NCI-H1436 treated with DMSO at 0.1 percent for 48 hours (cell line): ENCODE measurements at places on chromosomes 13 and 19.

DNA sequence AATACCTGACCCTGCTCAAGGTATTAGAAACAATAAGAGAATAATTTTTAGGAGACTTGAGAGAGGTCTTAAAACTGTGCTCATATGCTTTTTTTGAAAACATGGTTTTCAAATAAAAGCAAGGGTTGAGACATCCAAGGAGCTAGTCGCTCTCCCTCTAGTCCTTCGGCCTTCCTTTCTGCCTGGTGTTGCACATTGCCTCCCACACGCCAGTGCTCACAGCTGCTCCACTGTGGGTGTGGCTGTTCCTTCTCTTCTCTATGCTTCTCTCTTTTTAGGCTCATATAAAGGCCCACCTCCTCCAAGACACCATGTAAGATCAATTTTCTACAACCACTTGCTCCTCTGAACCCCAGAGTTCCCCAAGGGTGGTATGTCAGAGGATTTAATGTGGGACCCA lies 352.6 kb downstream of the ENOX1 start:
- no peak for DNase-seq

- DNase-seq = no peak
These were observed 103.9 kb downstream of the DNAJC15 start for GRCh38 chr13:43127103-43127798.

- no peak for DNase-seq
These were observed 192.6 kb downstream of the COL4A1 start for GRCh38 chr13:110114316-110114715.

DNA sequence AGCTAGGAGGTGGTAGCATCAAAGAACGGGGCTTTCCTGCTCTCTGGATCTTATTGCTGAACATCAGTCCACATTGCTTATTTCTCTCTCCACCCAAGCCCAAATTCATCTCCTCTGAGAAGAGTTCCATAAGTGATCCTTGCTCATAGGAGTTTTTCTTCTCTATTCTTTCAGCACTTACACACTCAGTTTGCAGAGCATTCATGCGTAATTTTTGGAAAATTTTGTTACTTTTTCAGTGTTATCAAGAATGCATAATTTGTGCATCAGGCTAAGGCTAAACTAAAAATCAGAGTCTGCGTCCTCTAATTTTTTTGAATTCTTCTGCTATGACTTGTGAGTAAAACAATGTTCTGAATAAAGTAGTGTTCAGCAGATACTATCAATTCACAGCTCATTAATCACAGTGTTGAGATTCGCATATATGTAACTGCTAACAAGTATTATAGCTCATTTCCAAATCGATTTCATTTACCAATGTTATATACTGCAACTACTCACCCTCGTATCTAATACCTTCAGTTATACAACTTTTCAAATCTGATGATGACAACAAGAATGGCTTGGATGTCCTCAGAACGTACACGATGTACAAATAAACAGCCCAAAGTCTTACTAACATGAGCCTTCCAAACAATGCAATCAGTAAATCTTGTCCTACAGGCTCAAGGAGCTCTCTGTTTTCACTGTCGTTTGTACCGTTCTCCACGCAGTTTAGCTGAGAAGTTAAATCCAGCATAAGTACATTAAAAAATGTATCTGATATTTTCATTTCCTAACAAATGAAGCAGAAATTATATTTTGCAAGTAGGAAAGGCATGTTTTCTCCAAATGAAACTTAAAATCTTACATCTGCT lies 36.4 kb upstream of the STARD13 start:
- DNase-seq = no peak

DNA sequence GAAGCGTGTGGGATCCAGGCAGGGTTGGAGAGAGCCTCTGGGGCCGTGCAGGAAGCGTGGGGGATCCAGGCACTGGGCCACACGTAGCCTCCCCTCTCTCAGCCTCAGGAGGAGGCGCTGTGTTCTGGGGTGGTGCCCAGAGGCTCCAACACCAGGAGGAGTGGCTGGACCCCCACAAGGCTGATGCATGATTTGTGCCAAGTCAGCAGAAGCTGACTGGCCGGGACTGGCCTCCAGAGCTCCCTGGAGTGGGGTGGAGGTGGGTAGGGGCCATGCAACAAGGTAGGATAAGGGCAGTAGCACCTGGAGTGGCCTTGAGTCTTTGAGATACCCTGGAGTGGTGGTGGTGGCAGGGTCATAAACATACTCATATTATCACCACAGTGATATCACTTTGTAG lies 75.3 kb downstream of the ERICH6B start:
- DNase-seq = no peak

DNA sequence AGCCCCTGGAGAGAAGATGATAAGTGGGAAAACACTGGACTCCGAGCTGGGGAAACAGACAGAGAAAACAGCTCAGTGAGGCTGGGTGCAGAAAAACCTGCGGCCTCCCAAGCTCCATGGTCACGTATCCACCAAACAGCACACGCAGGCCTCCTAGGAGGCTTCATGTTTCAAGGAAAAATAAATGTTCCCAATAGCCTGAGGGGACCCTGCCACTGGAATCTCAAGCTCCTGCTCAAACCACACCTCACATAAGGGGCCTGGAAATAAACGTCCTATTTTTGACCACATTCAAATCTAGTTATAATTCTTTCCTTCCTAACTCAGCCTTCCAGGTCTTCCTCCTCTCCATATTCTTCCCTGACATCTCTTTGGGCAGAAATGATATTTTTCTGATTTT lies 225.7 kb downstream of the ABCC4 start:
- DNase-seq = no peak

GRCh38 chr13:83377491-83377890 lies 504.8 kb downstream of the SLITRK1 start:
- no peak for DNase-seq

GRCh38 chr19:18388100-18388959 lies 2.4 kb downstream of the GDF15 start:
- no peak for DNase-seq

DNA sequence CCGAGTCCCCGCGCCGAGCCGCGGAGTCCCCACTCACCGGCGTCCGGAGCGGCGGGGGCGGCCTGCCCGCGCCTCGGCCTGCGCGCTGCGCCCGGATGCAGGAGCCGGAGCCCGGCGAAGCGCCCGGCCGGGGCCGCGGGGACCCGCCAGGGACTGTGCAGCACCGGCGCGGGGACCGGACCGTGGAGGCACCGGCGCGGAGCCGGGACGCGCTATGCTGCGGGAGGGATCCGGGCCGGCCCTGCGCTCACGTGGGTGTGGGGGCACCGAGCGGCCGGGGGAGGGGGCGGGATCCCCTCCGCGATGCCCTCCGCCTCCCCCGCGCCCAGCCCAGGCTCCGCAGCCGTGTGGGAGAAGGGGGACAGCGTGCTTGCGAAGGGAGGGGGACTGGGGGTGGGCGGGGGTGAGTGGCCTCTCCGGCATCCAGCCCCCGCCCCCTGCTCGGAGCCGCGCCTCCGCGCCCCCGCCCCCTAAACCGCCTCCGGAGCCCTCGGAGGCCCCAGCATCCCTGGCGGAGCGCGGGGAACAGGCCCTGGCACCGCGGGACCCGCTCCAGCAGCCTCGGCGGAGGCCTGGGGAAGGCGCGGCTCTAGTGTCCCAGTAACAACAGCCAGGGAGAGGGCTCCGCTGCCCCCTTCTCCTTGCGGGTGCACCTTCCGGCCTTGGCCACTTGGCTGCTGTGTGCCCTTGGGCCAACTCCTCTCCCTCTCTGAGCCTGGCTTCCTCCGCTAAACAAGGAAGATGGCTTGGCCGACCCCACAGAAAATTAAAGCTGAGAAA lies at the start of gene SLC1A6:
SLC1A6 (minus strand) TSS at position 389 of the 780 bp plus-strand sequence. CDS start 6,954 bp downstream, outside the sequence.
- no peak for DNase-seq

DNA sequence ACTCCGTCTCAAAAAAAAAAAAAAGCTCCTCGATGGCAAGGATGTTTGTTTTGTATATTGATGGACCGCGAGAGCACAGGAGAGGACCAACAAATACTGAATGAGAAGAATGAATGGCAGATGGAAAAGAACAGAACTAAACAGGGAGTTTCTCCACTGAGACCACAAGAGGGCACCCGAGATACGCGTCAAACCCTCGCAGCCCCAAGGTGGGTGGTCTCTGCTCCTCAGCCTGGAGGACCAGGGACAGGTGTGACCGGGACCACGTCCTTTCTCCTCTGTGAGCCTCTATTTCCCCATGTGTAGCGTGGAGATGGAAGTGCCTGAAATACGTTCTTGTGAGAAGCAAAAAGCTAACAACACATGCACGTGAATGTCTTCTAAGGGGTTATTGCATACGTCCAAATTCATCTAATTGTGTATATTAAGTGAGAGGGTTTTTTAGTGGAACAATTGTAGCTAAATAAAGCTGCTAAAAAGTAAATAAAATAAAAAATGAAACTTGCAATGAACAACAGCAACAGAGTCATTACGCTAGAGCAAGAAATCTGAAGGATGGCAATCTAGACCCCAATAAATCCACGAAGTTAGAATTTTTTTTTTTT lies 8.3 kb upstream of the CDC42EP5 start:
- DNase-seq = no peak

- no peak for DNase-seq
These were observed 36.3 kb upstream of the ZNF724 start for GRCh38 chr19:23286477-23286876.

GRCh38 chr13:30037306-30037705 lies 186.9 kb upstream of the UBL3 start:
- DNase-seq = no peak

- no peak for DNase-seq
These were observed 2.8 kb downstream of the ARID3A start for GRCh38 chr19:928471-929202.

- no peak for DNase-seq
These were observed 609.5 kb downstream of the UQCRFS1 start for GRCh38 chr19:28603453-28603852.

GRCh38 chr13:51625555-51626345 lies 41.5 kb downstream of the WDFY2 start:
- DNase-seq = no peak

GRCh38 chr19:1166872-1167573 lies 7.0 kb downstream of the SBNO2 start:
- no peak for DNase-seq

- DNase-seq = no peak
These were observed 146.5 kb downstream of the PCCA start for GRCh38 chr13:100235311-100235901.

- no peak for DNase-seq
These were observed 2.9 kb downstream of the UBL3 start for GRCh38 chr13:29847501-29847983.

DNA sequence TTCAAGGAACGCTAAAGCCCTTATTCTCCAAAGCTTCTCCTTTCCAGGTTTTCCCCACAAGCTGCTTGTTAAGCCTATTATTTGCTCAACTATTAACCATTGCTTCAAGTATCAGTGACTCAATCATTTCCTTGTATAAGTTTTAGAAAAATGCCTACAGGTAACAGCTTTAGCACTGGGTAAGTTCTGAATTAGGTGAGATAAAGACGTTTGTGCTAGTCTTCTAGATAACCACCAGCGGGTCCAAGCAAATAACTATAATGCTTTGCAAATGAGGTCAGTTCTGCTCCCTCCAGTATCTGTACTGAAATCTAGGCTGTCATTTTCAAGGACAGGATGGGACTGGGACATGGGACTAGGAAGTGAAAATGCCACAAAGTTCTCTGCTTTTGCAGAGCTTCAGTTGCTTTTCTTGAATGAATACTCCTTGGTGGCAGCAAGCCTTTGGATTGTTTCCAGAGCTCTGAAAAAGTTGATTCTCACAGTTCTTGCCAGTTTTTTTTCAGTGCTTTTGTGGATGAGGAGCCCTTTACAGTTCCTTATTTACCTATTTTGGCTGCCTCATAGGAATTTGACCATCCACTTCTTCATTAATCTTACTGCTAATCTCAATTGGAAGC lies 1487.7 kb downstream of the EFNB2 start:
- no peak for DNase-seq

DNA sequence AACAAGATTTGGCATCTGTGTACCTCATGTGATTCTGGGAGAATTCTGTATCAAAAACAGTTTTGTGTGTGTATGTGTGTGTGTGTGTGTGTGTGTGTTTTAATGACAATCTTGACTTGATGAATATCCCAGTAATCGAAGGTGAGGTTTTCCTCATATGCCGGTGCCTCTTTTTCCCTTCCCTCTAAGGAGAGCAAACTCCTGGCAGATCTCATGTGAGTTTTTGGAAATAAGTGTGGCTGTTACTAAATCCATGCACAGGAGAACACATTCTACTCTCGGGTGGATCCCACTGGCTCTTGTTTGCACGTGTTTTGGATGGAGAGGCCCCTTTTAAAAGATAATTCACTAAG lies 29.0 kb upstream of the CEBPG start:
- DNase-seq = no peak

DNA sequence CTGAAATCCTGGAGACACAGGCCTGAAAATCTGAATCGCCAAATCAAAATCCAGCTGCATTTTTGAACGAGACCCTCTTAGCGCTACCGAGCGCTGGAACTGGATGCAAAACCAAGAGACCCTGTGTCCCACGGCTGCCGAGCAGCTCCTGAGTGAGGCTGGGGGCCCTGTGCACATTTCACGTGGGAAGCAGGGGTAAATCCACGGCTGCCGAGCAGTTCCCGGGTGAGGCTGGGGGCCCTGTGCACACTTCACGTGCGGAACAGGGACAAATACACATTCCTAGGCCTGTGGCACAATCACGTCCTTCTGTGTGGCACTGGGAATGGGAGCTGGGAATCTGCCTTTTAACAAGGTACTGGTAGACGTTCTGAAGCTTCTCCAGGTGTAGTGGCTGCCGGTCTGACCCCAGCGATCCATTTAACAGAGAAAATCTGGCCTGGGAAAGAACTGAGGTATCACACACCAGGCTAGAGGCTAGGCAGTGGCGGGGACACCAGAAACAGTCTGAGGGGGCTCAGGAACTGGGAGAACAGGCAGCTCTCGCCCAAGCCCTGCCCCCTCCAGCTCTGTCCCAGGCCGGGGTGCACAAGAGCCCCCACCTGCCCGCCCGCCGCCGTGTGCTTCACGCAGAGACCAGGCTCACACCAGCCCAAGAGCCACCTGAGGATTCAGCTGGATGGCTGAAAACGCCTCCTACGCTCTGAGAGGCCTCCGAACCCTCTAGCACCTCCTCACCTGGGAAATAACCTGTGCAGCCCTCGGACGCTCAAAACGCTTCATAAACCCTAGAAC lies 11.0 kb upstream of the C2CD4C start:
- no peak for DNase-seq

DNA sequence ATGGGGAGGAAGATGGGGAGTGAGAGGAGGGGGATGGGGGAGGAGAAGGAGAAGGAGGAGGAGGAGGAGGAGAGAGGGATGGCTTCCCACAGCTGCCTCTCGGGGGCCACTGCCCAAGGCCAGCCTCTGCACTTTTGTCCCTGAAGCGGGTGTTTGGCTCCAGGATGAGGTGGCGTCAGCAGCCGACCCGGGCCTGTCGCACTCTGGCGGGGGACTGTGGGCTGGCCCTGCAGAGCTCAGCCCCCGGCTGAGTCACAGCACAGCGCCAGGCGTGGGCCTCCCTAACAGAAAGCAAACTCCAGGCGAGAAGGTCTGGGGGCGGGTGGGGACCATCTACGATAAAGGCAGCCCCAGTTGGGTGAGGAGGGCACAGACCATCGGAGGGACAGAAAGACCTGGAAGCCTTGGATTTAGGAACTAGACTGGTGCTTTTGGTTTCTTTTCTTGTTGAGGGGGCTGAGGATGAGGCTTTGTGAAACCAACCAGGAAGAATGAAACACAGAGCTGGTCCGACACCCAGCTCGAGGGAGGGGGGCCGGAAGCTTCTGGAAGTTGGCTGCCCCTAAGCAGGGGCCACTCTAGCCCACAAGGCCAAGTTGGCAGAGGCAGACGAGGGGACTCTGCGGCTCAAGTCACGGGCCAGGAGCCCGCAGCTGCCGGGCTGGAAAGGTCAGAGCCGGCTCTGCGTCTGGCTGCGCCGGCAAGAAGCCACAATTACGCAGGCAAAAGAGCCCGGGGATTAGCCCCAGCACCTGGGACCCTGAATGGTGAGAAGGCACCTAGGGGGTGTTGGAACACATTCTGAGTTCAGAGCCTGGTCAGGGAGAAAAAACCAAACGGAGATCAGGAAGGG lies 18.2 kb downstream of the LSM4 start:
- DNase-seq = no peak
